ENCODE measurements at places on chromosomes 11 and 22. TPM values are rescaled to one million over a fixed set of nuclear protein-coding genes. Genes with fewer than 3 reads are reported as not detected.
A peak's percentile ranks its signal among the peaks of the same experiment; 100 is the strongest.

Gene LMO2
- total RNA-seq, result 223 TPM

Gene ANGPTL5
- not detected for total RNA-seq

- DNase-seq, result peak; percentile 18
- H3K27me3 ChIP-seq, result peaks cover 3% of the 10 kb centered on the region
- no peak overlapping the region for H3K4me3 ChIP-seq
- H3K4me1 ChIP-seq, result peaks cover 35% of the 10 kb centered on the region
- H3K27ac ChIP-seq, result no peak overlapping the region
These were observed 118.7 kb downstream of the C11orf58 start for GRCh38 chr11:16857186-16857585.

GRCh38 chr11:36258730-36259360 is 30.4 kb downstream of the COMMD9 start:
- peak; percentile 75 for DNase-seq
- H3K36me3 ChIP-seq, result no peaks in the 10 kb centered on the region
- peaks cover 5% of the 10 kb centered on the region for H3K4me1 ChIP-seq
- peaks cover 7% of the 10 kb centered on the region for H3K27me3 ChIP-seq
- no peak overlapping the region for H3K27ac ChIP-seq

GRCh38 chr22:41181349-41182241 is 23.5 kb upstream of the L3MBTL2 start:
- peaks cover 13% of the 10 kb centered on the region for H3K27me3 ChIP-seq
- peaks cover 33% of the 10 kb centered on the region for H3K36me3 ChIP-seq
- H3K27ac ChIP-seq, result peak overlapping the region; percentile 3
- DNase-seq, result no peak

Gene OR6A2
- 0.51 TPM for total RNA-seq

DNA sequence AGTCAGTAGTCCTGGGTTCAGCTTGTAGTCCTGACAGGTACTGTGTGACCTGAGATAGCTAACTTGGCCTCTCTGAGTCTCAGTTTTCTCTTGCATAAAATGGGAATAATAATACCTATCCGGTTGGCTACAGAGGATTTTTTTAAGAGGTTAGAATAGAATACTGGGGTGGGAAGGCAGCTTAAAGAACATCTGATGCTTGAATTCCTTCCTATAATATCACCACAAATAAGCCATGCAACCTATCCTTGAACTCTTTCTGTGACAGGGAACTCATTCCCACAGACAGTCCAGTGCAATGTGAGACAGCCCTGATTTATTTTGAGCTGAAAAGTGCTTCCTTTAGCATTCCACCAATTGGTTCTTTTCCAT is 110.1 kb downstream of the CCDC81 start:
- H3K27me3 ChIP-seq, result no peaks in the 10 kb centered on the region
- no peaks in the 10 kb centered on the region for H3K36me3 ChIP-seq
- peaks cover 5% of the 10 kb centered on the region for H3K4me1 ChIP-seq
- no peak for DNase-seq
- no peak overlapping the region for H3K4me3 ChIP-seq

DNA sequence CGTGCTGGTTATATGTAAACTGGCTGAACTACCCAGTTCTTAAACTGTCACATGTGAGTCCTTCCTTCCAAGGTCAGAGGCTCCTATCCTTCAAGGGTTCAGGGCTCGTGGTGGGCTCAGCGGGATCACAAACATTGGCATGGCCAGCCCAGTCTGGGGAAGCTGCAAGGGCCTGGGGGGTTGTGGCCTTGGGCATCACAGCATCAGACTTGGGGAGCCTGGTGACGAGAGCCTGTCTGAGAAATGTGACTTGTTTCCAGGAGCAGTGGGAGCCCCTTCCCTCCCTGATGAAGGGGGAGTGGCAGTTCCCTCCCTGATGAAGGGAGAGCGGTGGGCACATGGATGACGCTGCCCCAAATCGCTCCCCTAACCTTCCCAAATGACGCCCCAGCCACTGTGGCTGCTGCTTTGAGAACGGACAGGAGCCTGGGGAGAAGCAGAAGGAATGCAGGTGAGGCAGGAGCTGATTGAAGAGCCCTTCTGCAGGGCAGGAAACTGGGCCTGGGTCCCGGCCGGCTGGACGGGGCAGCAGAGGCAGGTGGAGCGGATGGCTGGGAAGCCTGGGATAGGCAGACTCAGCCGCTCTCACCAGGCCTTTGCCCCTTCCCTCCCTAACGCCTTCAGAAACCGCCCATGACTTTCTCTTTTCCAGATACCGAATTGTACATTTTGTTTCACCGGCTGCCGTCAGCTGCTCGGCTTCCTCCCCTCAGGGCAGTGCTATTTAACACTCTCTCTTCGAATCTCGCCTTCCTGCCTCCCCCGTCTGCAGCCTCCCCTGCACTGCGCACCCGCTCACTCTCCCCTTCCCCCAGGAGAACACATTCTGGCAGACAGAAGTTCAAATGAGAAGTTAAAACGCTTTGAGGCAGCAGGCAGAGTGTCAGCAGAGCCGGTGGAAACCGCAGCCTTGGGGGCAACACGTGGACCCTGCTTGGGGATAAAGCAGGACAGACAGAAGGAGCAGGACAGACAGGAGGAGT is 1486.7 kb downstream of the BRD1 start:
- H3K27me3 ChIP-seq, result peaks cover 14% of the 10 kb centered on the region
- no peaks in the 10 kb centered on the region for H3K36me3 ChIP-seq
- no peaks in the 10 kb centered on the region for H3K4me1 ChIP-seq
- no peak overlapping the region for H3K4me3 ChIP-seq

- no peaks in the 10 kb centered on the region for H3K4me1 ChIP-seq
- peaks cover 8% of the 10 kb centered on the region for H3K27me3 ChIP-seq
- no peaks in the 10 kb centered on the region for H3K36me3 ChIP-seq
These were observed 10.7 kb downstream of the LSP1 start for GRCh38 chr11:1863352-1864216.

GRCh38 chr11:12863605-12864121 is 145.5 kb upstream of the RASSF10 start:
- H3K4me1 ChIP-seq, result peaks cover 64% of the 10 kb centered on the region
- peak overlapping the region; percentile 66 for H3K4me3 ChIP-seq
- peak overlapping the region; percentile 99 for H3K27ac ChIP-seq
- DNase-seq, result no peak
- peaks cover 11% of the 10 kb centered on the region for H3K27me3 ChIP-seq
- H3K36me3 ChIP-seq, result no peaks in the 10 kb centered on the region

Gene MMP8
- total RNA-seq, result not detected

DNA sequence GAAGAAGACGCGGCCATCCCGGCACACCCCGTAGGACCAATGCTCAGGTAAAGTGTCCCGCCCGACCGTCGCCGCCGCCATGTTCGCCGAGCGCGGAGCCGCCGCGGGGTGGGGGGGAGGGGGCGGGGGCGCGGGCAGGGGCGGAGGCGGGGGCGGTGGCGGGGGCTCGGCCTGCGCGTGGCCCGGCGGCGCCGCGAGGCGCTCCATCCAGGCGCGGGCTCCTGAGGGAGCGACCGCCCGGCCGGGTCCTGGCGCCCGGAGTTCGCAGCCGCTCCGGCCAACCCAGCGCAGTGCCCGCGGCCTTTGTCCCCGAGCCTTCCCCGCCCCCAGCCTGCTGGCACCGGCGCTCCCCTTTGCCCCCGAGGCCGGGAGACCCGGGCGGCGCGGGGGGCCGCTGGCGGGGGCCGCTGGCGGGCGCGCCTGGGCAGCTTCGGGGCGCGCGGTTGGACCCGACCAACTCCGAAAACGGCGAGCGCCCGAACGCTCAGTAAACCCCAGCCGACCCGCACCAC is at the start of gene PLEKHA7:
Gene PLEKHA7, minus strand, starts transcription at position 94 of the 512 bp plus-strand sequence. Its CDS starts 13 bp downstream, at position 81.
- peaks cover 4% of the 10 kb centered on the region for H3K4me1 ChIP-seq
- peak; percentile 33 for DNase-seq
- peak within 1 kb of the TSS; percentile 96 for H3K4me3 ChIP-seq
- no peak within 1 kb of the TSS for H3K27ac ChIP-seq
- H3K27me3 ChIP-seq, result peaks cover 5% of the 10 kb centered on the region

Measured in endothelial cell (in vitro differentiated cells).